Osteocyte (in vitro differentiated cells): ENCODE measurements at places on chromosomes 7 and 10. TPM values are rescaled to one million over a fixed set of nuclear protein-coding genes. Genes with fewer than 3 reads are reported as not detected.

GRCh38 chr10:114824391-114824790 lies 2.8 kb downstream of the FHIP2A start:
- DNase-seq: no peak
- peaks cover 18% of the 10 kb centered on the region for H3K36me3 ChIP-seq
- peak overlapping the region; percentile 68 for H3K4me3 ChIP-seq
- H3K27ac ChIP-seq: peak overlapping the region; percentile 75
- peaks cover 76% of the 10 kb centered on the region for H3K4me1 ChIP-seq

GRCh38 chr7:104415700-104416099 lies 87.3 kb downstream of the LHFPL3 start:
- DNase-seq: no peak
- H3K4me1 ChIP-seq: no peaks in the 10 kb centered on the region
- no peaks in the 10 kb centered on the region for H3K27me3 ChIP-seq
- no peaks in the 10 kb centered on the region for H3K36me3 ChIP-seq

- H3K36me3 ChIP-seq: no peaks in the 10 kb centered on the region
- DNase-seq: no peak
- H3K27ac ChIP-seq: no peak overlapping the region
Measured at GRCh38 chr10:70958396-70958795, 70.0 kb upstream of the PCBD1 start.

DNA sequence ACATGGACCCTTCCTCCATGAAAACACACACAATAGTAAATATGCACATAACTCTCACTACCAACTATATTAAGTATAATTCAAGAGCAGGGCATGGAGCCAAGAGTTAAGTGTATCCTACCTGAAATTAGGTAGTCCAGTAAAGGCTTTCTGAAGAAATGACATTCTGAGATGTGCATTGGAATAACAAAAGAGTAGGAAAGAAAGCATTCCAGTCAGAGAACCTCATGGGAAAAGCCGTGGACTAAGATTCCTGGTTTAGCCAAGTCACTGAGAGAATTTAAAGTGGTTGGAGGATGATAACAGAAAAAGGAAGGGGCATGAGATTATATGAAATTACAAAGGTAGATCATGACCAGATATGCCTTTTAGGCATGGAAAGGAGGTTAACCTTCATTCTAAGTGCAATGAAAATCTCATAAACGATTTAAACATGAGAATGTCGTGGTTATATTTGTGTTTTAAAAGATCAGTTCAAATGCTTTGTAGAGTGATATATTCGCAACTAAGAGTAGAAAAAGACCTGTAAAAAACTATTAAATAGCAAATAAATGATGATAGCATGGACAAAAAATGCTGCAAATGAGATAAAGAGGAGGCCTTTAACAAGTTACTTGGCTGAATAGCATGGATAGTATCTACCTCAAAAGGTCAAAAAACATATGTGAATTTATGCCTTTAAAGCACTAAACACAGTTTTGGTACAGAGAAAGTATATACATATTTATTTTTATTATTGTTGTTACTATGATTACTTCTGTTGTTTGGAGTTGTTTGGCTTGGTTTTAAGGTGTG lies 767.4 kb upstream of the GHITM start:
- no peak overlapping the region for H3K27ac ChIP-seq
- no peak for DNase-seq
- H3K27me3 ChIP-seq: no peaks in the 10 kb centered on the region
- H3K4me3 ChIP-seq: no peak overlapping the region

GRCh38 chr7:111409714-111410422 lies 152.4 kb downstream of the IMMP2L start:
- peak overlapping the region; percentile 3 for H3K4me3 ChIP-seq
- H3K4me1 ChIP-seq: peaks cover 38% of the 10 kb centered on the region
- DNase-seq: no peak
- H3K36me3 ChIP-seq: peaks cover 5% of the 10 kb centered on the region

GRCh38 chr7:151662251-151662826 lies 142.6 kb upstream of the RHEB start:
- H3K4me3 ChIP-seq: no peak overlapping the region
- peaks cover 56% of the 10 kb centered on the region for H3K4me1 ChIP-seq

- no peaks in the 10 kb centered on the region for H3K4me1 ChIP-seq
- no peak for DNase-seq
- no peaks in the 10 kb centered on the region for H3K27me3 ChIP-seq
- no peak overlapping the region for H3K4me3 ChIP-seq
Measured at GRCh38 chr10:112082120-112082519, 101.4 kb downstream of the GPAM start.

DNA sequence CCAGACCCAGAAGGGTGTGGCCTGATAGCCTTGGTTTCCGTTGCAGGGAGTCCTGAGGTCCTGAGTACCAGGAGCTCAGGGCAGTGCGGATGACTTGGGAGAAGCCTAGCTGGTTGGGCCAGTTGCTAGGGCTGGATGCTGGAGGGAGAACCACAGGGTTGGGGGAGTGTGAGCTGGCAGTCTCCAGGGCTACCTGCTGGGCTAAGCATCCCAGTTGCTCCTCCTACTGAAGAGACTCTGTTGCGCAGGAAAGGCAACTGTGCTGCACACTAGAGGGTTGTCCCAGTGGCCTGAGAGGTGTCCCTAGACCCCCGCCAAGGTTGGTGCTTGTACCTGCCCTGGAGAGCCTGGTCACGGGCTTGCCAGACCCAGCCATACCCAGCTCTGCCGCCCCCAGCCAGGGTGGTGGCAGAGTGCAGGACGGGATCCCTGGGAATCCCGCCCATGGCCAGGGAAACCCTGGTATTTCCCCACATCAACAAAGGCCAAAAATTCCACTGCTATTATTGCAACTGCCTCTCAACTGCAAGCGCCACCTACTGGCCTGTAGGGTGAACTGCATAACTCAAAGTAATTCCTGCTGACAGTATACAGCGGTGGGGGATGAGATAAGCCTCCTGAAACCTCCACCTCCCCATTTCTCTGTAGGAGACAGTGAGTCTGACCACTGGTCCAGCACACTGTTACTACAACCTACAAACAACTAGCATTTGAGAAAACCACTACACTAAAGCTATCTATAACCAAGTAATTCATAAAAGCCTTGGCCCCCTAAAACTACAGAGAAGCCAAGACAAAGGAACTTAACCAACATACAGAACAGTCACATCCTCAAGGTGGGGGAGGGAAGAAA lies 67.6 kb upstream of the DDC start:
- H3K27ac ChIP-seq: no peak overlapping the region
- H3K4me1 ChIP-seq: peaks cover 26% of the 10 kb centered on the region
- H3K4me3 ChIP-seq: no peak overlapping the region
- H3K27me3 ChIP-seq: no peaks in the 10 kb centered on the region

DNA sequence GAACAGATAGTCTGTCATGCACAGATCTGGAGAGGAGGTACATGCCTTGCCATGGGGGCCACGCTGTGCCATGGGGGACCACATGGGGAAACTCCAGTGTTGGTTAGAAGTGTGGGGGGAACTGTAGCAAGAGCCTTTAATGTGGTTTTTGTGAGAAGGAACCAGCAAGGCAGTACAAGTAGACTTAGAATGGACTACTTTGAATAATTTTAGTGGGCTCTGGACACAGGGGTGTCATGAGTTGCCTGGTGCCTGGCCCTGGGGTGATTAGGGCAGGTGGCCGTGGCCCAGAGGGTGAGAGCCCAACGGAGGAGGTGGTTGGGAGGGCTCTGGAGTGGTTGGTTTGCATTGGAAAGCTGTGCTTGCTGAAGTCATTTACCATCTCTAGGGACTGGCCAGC lies 77.2 kb downstream of the CXCL12 start:
- H3K4me1 ChIP-seq: peaks cover 18% of the 10 kb centered on the region
- peaks cover 2% of the 10 kb centered on the region for H3K36me3 ChIP-seq
- H3K4me3 ChIP-seq: no peak overlapping the region
- no peak for DNase-seq
- no peak overlapping the region for H3K27ac ChIP-seq

DNA sequence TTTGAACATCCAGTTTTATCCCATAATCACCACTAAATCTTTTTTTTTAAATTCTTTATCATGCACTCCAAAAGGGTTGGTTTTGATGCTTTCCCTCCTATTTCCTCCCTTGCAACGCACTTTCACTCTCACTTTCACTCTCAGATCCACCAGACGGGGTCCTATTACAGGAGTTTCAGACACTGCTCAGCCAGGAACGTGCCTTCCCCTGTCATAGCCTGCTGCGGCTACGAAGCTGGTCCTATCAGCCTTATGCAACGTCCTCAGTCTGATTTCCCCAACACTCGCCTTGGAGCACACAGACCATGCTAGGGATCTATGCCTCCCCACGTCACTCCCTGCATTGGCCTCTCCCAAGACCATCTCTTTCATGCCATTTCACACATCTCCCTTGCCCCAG lies 23.4 kb downstream of the ZPBP start:
- H3K4me3 ChIP-seq: peak overlapping the region; percentile 73
- no peak for DNase-seq
- no peaks in the 10 kb centered on the region for H3K36me3 ChIP-seq
- no peaks in the 10 kb centered on the region for H3K27me3 ChIP-seq

DNA sequence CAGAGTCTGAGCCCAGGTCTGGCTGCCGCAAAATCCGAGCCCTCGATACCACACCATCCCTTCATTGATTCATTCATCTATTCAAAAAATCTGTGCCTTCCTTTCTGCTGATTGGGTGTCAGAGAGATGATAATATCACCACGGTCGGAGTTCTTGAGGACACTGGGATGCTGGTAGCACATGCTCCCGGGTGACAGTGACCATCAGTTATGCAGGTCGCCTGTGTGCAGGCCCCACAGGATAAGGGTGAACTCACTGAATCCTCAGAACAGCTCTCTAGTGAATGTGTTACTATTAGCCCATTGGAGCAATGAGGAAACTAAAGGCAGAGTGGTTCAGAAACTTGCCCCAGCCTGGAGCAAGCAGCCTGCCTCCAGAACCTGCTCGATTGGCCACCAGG lies 145.1 kb downstream of the SLIT1 start:
- no peak overlapping the region for H3K27ac ChIP-seq
- H3K4me1 ChIP-seq: peaks cover 9% of the 10 kb centered on the region
- no peaks in the 10 kb centered on the region for H3K36me3 ChIP-seq
- no peak overlapping the region for H3K4me3 ChIP-seq

GRCh38 chr7:137001041-137001440 lies 132.6 kb downstream of the CHRM2 start:
- H3K36me3 ChIP-seq: peaks cover 8% of the 10 kb centered on the region
- peaks cover 88% of the 10 kb centered on the region for H3K4me1 ChIP-seq
- DNase-seq: no peak
- peak overlapping the region; percentile 91 for H3K27ac ChIP-seq
- H3K27me3 ChIP-seq: no peaks in the 10 kb centered on the region
- H3K4me3 ChIP-seq: peak overlapping the region; percentile 5

- no peak for DNase-seq
- no peaks in the 10 kb centered on the region for H3K36me3 ChIP-seq
- no peak overlapping the region for H3K4me3 ChIP-seq
- peaks cover 47% of the 10 kb centered on the region for H3K27me3 ChIP-seq
Measured at GRCh38 chr10:75606203-75606779, 174.9 kb downstream of the LRMDA start.

DNA sequence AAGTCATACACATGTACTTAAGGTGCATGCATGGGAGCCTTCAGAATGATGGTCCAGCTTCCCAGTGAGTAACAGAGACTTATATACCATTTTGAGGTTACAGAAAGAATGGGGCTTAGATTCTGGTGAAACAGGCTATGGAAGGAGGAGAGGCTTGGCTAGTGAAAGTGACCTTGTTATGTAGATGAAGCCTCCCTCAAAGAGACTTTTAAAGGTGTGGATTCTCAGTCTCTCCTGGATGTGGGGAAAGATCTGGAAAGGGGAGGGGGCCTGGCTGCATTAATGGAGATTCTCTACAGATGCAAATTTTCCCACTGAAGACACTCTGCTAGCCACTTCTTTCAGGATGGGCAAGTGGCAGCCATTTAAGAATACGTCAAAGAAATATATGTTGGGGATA lies 5.5 kb downstream of the RASSF4 start:
- peaks cover 63% of the 10 kb centered on the region for H3K4me1 ChIP-seq
- H3K36me3 ChIP-seq: no peaks in the 10 kb centered on the region
- no peak overlapping the region for H3K4me3 ChIP-seq
- no peaks in the 10 kb centered on the region for H3K27me3 ChIP-seq
- no peak overlapping the region for H3K27ac ChIP-seq

GRCh38 chr10:27312854-27313253 lies 72.3 kb upstream of the ACBD5 start:
- H3K27ac ChIP-seq: no peak overlapping the region
- H3K27me3 ChIP-seq: peaks cover 18% of the 10 kb centered on the region
- H3K4me1 ChIP-seq: no peaks in the 10 kb centered on the region

DNA sequence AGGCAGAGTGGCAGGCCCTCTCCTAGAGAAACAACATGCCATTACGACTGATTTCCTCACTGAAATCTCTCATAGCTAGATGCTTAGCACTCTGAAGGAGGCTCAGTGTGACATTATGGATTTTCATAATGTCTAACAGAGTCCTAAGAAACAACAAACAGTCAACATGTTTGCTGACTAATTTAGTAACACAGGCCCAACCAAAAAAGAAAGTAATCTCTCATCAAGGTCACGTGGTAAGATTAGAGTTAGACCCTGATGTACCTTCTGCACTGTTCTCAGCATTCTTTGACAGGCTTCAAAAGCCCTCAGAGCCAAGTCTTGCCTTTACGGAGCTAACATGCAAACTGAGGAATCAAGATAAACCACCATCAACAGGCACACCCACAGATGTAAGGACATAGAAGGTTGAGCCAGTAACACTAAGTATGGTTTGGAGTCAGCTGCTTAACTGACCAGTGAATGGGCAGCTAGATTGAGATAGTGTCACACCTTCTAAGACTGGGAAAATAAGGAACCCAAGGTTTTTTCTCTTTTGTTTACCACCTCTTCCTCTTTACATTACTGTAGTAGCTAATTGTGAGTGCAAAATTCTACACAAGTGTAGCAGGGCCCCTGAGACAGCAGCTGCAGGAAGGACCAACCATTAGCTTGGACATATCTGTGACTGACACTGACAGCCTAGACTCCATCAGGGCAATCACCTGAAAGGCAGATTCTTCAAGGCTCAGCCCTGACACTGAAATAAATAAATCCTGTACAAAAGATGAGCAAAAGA lies 15.3 kb upstream of the KCNIP2 start:
- H3K27ac ChIP-seq: no peak overlapping the region
- no peaks in the 10 kb centered on the region for H3K27me3 ChIP-seq
- H3K4me3 ChIP-seq: no peak overlapping the region
- no peaks in the 10 kb centered on the region for H3K4me1 ChIP-seq
- peaks cover 22% of the 10 kb centered on the region for H3K36me3 ChIP-seq

- H3K27me3 ChIP-seq: peaks cover 64% of the 10 kb centered on the region
- no peak for DNase-seq
- H3K4me3 ChIP-seq: no peak overlapping the region
- no peak overlapping the region for H3K27ac ChIP-seq
Measured at GRCh38 chr7:106514881-106515280, 146.1 kb downstream of the CCDC71L start.

- H3K4me3 ChIP-seq: no peak overlapping the region
- no peak for DNase-seq
- no peak overlapping the region for H3K27ac ChIP-seq
- peaks cover 2% of the 10 kb centered on the region for H3K36me3 ChIP-seq
- no peaks in the 10 kb centered on the region for H3K27me3 ChIP-seq
Measured at GRCh38 chr10:3241274-3241921, 68.8 kb upstream of the PITRM1 start.

Gene BICC1
- 39.4 and 41.0 TPM in 2 replicates for total RNA-seq

Gene FAM25C
- not detected in 2 replicates for total RNA-seq

Gene ZNF789
- 6.9 and 8.4 TPM in 2 replicates for total RNA-seq

Gene ACHE
- 1.5 and 2.2 TPM in 2 replicates for total RNA-seq

Gene CNPY4
- 33.6 and 36.7 TPM in 2 replicates for total RNA-seq

Gene LRWD1
- 20.1 and 22.1 TPM in 2 replicates for total RNA-seq

Gene MOGAT3
- not detected in 2 replicates for total RNA-seq

Gene STEAP4
- 0.11 and 0.21 TPM in 2 replicates for total RNA-seq

Gene ZNF277
- total RNA-seq: 28.1 and 32.0 TPM in 2 replicates

Gene COL17A1
- total RNA-seq: not detected in 2 replicates

Gene ITPRID1
- total RNA-seq: not detected in 2 replicates

Gene GHRHR
- total RNA-seq: not detected in 2 replicates
